ENCODE measurements at places on chromosomes 16 and 17.
A peak's percentile ranks its signal among the peaks of the same experiment; 100 is the strongest.

GRCh38 chr16:83830769-83831455 lies 23.1 kb downstream of the HSBP1 start:
- DNase-seq: no peak

DNA sequence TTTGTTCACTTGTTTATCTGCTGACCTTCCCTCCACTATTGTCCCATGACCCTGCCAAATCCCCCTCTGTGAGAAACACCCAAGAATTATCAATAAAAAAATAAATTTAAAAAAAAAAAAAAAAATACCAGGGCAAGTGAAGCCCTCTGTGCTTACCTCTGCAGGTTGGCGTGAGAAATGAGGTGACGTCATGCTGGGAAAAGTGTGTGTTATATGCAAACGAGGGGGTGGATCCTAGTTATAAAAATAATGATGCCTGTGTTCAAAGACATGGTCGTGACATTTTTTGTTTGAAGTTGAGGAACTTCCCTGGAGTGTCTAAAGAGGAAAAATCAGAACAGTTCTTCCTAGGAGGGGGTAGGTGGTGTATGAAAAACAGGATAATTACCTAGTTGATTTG lies 20.2 kb downstream of the TMC7 start:
- DNase-seq: no peak

GRCh38 chr17:65559804-65560627 lies 1.4 kb downstream of the AXIN2 start:
- peak; percentile 22 for DNase-seq

GRCh38 chr16:57042157-57043111 lies 49.9 kb upstream of the CPNE2 start:
- peak; percentile 42 for DNase-seq

GRCh38 chr17:61482467-61482866 lies 30.2 kb downstream of the TBX4 start:
- DNase-seq: no peak

DNA sequence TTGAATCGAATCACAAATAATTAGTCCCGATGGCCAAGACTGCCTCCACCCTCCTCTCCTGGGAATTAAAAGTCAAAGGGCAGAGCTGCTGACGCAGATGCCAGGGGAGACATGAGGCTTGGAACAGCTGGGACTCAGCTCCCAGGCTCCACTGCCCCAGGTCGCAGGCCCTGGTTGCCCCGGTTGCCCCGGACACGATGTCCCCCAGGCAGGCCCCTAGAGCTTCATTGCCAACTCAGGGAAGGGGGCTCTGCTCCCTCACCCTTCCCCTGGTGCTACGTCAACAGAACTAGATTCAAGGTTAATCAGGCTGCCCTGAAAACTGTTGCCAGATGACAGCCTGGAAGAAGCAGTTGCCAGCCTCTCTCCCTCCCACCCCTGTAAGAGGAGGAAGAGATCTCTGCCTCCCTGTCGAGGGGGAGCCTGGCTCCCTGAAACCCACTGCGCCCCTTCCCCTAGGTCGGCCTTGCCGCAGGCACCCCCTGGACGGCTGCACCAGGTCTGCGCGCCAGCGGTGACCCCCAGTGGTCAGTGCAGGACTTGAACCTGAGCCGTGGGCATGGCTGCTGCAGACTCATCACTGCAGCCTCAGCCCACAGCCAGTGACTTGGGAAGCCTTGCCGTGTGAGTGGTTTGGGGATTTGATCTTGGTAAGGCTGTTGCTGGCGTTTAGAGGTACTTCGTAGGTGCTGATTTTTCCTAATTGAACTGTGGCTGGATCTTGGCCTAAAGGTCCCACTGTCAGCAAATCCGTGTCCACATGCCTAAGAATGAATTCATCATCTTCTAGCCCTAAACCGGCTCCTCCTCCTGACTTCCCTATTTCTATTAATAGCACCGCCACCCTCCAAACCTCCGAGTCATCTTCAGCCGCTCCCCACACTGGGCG lies 84.1 kb upstream of the TOB1 start:
- peak; percentile 31 for DNase-seq

GRCh38 chr16:65004570-65004969 lies 117.3 kb downstream of the CDH11 start:
- no peak for DNase-seq

Data from T follicular helper cell (primary cell).